Activated CD8-positive, alpha-beta memory T cell treated with anti-CD3 and anti-CD28 coated beads, Interleukin-2, amount 10 ng/mL, durations not matched to agents 7 days and 5 days (primary cell): ENCODE measurements at places on chromosomes 11 and 22. TPM values are rescaled to one million over a fixed set of nuclear protein-coding genes. Genes with fewer than 3 reads are reported as not detected.

Gene MMP13
- total RNA-seq, result not detected

- no peak for DNase-seq
Observed at GRCh38 chr11:118623269-118623655, 15.8 kb downstream of the PHLDB1 start.

Gene DDIAS
- 12.0 TPM for total RNA-seq

DNA sequence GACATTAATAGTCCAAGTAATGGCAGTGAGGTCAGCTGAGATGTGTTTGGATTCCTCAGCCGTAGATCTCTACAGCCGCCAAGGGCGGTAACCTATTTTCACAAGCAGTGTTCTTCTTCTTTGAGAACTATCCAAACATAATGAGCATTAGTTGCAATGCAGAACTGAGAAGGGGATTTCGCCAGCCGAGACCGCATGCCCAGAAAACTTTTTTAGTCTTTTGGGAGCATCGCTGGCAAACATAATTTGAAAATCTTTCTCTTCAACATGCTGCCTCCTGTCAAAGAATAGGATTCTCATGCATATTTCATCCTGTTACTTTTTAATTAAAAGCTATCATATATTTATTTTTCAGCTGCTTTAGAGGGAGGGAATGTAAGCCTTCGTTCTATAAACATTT is 81.4 kb upstream of the SEZ6L start:
- DNase-seq, result no peak

DNA sequence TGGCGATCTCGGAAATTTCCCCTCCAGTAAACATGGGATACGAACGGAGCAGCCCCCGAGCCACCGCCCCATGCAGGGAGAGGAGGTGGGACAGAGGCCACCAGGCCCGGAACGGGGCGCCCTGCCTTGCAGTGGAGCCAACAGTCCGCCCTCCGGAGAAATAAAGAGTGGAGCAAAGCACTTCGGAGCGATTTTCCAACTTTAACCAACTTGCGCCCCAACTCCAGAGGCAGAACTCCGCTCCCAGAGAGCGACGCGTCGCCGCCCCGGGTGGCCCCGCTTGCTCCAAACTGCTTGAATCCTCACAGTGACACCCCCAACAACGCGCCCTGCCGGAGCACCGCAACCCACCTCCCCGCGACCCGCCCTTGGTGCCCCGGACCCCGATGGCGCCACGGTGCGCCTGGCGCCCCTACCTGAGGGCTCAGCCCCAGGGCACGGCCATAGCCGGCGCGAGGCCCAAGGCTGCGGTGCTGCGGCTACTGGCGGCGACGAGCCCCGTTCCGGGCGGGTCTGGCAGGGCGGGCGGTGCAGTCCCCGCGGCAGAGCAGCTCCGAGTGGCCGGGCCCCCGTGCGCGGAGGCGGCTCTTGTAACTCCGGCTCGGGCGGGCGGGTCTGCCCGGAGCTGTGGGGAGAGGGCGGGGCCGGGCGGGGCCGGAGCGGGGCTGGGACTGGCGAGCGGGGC is at the start of gene AHNAK:
Gene AHNAK, minus strand, starts transcription at position 563 of the 685 bp plus-strand sequence. CDS start 10,708 bp downstream, outside the sequence.
- DNase-seq, result peak; percentile 83

Gene HBG1
- total RNA-seq, result not detected
